ENCODE measurements at places on chromosomes 13 and 19.

- no peak for DNase-seq
Observed at GRCh38 chr13:51589793-51590192, 5.5 kb downstream of the WDFY2 start.

GRCh38 chr13:91017669-91018053 lies 329.8 kb upstream of the MIR17HG start:
- DNase-seq = no peak

GRCh38 chr13:43304449-43304848 lies 281.1 kb downstream of the DNAJC15 start:
- no peak for DNase-seq

GRCh38 chr13:48505597-48506091 lies 27.2 kb downstream of the RCBTB2 start:
- no peak for DNase-seq

DNA sequence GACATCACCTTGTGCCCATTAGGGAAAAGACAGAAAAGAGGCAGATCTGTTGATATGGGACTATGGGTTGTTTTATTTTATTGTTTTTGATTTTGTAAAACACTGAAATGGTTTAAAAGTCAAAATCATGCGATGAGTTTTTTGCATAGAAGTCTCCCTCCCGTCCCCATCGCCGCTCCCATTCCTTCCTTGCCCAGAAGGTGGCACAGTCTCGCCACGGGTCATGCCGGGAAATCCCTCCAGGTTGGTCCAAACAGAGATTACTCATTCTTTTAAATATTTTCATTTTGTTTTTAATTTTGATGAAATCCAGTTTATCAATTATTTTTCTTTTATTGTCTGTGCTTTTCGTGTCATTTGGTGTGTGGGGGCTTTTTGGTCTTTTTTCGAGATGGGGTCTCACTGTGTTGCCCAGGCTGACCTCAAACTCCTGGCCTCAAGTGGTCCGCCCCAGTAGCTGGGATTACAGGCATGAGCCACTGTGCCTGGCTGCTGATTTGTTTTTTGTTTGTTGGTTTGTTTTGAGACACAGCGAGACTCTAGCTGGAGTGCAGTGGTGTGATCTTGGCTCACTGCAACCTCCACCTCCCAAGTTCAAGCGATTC lies 9.2 kb downstream of the PGPEP1 start:
- peak; percentile 7 for DNase-seq

DNA sequence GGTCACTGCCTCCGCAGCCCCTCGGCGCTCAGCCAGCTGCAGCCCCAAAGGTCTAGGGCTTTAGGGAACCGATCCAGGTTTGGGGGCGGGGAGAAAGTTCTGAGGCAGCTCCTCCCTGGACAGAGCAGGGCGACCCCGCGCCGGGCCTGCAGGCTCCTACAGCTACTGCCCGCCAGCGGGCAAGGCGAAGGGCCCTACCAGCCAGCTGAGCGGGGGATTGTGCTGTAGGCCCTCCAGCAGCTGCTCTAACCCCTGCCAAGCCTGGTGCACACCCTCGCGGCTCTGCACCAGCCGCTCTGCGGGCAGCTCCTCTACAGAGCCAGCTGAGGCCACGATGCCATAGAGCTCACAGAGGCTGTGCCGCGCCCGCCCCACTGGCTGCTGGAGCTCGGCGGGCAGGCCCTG lies 14.0 kb downstream of the PLIN4 start:
- DNase-seq = no peak

DNA sequence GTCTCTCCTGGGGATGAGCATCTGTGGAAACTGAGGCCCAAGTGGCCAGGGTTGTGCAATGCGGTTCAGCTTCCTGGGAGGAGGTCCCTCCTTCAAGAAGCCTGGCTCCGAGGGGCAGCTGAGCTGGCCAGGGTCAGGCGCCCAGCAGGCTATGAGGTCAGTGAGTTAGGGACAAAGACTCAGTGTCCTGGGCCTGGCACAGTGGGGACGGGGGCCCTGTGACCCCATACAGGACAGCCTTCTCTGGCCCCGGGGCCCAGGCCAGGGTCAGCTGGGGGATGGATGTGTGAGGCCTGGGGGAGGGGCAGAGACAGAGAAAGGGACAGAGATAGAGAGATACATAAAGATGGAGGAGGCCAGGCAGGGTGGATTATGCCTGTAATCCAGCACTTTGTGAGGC lies 3.0 kb upstream of the IL12RB1 start:
- DNase-seq = no peak

DNA sequence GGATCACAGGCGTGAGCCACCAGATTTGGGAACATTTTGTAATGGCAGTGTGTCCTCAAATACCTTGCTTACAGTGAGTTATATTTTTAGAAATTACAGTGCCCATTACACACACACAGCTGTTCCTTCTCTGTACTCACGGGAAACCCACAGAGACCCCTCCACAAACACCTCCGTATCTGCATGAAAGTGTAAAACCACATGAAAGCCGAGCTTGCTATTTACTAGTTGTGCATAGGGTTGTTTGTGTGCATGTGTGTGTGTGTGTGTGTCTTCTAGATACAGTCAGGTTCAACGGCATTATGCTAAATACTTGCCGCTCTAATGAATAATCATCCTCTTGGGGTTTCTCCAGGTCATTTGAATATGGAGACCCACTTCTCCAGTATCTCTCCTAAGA lies 22.3 kb upstream of the LILRA2 start:
- no peak for DNase-seq

- DNase-seq = no peak
Observed at GRCh38 chr19:13830114-13830740, 35.0 kb downstream of the ZSWIM4 start.

- no peak for DNase-seq
Observed at GRCh38 chr19:47313754-47314295, 4.2 kb downstream of the C5AR1 start.

DNA sequence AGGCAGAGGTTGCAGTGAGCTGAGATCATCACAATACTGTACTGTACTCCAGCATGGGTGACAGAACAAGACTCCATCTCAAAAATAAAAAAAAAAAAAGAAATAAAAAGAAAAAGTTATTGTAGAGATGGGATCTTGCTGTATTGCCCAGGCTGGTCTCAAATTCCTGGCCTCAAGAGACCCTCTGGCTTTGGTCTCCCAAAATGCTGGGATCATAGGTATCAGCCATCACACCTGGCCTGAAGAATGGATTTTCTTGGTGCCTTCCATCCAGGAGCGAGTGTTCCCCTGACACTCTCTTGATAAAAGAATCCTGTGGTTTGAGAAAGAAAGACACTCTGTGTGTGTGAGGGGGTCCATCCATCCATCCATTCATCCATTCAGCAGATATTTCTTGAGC lies 4.7 kb downstream of the OLFM2 start:
- no peak for DNase-seq

- DNase-seq = no peak
Observed at GRCh38 chr19:39825093-39825463, 8.9 kb downstream of the DYRK1B start.

- DNase-seq = no peak
Observed at GRCh38 chr19:54388802-54389139, 24.0 kb upstream of the LAIR1 start.

DNA sequence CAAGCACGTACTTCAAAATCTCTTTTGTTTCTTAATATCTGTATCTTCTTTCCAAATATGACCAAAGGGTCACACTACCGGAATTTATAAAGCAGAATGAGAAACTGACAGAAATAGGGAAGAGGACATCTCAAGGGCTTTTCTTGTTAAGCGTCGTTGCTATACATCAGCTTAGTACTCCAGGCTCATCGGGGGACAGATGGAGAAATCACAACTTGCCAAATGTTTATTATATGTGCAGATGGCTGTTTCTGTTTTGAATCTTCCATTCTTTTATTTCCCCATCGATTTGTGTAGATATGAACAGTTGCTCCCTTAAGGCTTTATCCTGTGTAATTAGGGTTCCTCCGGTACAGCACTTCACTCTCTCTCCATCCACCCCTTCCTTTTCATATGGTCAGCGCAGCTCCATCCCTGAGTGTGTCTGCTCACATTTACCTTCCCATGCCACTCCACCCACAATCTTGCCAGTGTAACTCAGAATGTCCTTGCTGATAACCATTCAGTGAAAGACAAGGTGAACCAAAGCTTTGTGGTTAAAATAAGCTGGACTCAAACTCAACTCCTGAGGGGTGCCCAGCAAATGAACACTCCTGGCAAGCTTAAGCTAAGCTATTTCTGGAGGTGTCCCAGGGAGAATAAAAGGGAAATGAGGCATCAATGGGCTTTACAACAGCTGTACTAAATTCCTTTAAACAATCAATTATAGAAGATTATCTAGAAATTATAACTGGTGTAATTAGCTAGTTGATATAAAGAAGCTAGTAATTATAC lies 51.3 kb downstream of the TBC1D4 start:
- no peak for DNase-seq

DNA sequence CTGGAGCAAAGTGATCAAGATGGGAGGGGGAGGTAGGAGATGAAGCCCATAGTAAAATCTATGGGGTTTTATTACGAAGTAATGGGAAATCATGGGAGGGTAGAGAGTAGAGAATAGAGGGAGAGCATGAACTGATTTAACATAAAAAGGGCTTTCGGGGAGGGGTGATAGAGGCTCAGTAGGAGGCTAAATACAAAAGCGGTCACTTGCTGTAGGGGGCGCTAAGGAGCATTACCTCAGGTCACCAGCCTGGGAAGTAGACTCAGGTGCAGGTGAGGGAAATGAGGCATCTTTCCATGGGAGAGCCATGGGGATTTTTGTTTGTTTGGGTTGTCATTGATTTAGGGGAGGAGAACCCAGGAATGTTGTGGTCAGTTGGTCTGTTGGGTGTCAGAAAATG lies 14.1 kb downstream of the KRTDAP start:
- DNase-seq = no peak

- no peak for DNase-seq
Observed at GRCh38 chr19:3868770-3869456, at the start of gene ZFR2. Gene ZFR2 (minus strand): TSS chr19:3869038. CDS start chr19:3869017, 21 bp downstream.

DNA sequence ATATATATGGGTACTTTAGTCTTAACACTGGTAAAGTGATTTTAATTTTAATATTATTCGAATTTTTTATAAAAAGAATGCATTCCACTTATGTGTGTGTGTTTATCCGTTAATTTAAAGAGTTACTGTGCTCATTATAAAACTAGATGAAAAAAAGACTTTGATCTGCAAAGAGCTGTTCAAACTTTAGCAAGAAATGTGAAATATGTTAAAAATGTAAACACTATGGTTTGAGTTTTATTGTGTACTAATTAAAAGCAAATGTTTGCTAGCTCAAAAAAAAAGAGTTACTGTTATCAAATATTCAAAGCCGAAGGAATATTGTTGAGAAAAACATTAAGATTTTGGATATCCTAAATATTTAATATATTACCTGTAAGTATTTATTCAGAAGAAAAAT lies 34.5 kb downstream of the UFM1 start:
- DNase-seq = no peak

GRCh38 chr13:99203601-99204579 lies 3.2 kb downstream of the UBAC2 start:
- DNase-seq = no peak

GRCh38 chr13:77918391-77919245 lies at the start of gene EDNRB:
Gene EDNRB (minus strand): TSS chr13:77918831. CDS start chr13:77918573, 258 bp downstream.
- no peak for DNase-seq

GRCh38 chr13:93284064-93284463 lies 57.5 kb downstream of the GPC6 start:
- DNase-seq = no peak

DNA sequence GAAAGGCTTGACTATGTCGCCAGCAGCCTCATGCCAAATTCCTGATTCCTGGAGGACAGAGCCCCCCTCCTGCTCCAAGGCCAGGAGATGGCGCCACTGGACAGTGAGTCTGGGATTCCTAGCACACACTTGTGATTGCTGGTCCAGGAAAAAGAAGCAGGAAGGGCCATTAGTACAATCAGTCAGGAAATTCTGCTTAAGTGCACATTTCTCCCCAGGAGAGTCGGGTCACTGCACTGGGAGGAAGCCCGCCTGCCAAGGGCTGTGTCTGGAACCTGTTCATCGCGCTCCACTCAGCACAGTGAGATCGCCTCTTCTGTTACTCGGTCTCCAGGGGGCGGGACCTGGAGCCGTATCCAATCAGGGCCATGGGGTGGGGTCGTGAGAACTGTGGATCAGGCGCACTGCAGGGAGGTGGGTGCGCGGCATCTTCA lies 65.1 kb downstream of the ZNF823 start:
- no peak for DNase-seq

DNA sequence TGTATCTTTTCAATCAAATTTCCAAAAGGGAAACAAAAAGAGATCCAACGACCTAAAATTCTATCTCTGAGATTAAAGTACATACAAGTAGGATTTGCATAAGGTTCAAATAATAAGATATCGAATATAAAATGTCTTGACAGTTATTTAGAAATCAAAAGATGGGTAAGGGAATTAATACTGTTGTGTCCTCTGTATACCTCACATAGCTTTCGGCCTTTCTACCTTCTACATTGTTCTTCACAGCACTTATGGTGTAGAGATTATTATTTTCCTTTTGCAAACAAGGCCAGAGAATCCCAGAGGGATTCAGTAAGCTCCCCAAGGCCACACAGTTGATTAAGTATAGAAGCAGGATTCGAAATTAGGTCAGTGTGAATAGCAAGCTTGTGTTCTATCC lies 403.6 kb downstream of the SPRY2 start:
- DNase-seq = no peak

DNA sequence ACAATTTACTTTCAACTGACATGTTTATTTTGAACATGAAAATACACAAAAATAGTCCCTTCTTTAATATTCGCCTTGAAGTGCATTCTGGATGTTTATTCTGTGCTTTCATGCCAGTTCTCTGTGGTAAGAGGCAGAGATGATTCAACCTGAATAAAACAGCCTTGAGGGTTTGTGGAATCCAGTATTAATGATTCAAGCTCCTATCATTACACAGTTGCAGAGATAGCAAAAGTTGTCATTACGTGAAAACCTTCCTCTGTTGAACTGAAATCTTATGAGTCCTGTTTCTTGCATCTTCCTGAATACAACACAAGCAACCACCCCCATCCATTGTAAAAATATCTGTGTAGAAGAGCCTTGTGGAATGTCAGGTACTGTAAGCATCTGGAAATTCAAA lies 142.3 kb upstream of the HTR2A start:
- DNase-seq = no peak

DNA sequence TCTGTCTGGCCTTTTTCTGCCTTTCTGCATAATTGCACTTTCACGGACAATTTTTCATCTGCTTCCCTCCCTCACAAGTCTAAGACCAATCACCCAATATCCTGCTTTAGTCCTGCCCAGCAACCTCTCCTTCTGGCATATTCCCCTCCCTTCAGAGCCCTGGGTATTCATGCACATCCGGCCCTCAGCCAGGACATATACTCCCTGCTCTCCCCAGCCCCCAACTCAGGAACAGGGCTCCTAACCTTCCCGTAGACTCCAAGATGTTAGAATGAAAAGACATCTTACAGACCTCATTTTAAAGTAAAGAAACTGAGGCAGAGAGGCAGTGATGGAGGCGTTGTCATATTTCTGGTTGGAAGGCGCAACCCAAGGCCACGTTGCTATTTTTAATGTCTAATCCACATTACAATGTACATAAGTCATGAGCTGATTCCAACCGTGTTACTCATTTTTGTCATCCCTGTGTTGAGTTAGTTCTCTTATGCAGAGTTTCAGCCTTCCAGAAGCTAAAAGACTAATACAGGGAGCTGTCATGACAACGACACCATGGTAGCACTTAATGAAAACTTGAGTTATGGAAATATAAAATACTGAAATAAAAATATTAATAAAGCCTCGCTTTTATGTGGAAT lies 209.2 kb downstream of the TSHZ3 start:
- DNase-seq = no peak

All from bone marrow (tissue), 2 donors.